ENCODE measurements at places on chromosomes 1 and 21.

DNA sequence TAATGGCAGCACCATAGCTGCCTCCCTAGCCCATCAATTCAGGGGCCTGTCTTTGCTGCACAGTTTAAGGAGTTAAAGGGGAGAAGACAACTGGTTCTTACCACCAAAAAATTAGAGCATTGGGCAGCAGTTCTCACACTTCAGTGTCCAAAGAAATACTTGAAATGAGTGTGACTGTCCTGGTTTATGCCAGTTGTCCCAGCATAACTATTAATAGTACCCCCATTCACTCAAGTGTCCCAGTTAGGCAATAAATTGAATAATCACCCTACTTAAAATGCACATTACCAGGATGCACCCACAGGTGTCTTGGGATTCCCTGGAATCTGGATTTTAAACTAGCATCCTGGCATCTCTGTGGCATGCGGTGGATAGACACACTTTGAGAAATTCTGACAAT lies 51.1 kb downstream of the FAM163A start:
- DNase-seq, result no peak

DNA sequence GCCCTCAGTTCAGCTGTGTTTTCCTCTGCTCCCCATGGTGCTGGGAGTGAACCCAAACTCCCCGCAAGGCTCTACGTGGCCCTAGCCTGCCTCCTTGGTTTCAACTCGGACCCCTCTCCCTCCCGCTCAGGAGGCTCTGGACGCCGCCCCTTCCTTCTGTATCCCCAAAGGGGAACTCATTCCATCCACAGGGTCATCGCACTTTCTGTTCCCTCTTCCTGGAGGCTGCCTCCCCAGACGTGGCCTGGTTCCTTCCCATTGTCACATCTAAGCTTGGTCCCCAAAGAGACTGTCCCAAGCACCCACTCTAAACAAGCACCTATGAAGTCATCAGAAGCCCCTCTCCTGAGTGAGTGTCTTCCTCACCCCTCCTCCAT lies 10.9 kb downstream of the KCNAB2 start:
- DNase-seq, result no peak

DNA sequence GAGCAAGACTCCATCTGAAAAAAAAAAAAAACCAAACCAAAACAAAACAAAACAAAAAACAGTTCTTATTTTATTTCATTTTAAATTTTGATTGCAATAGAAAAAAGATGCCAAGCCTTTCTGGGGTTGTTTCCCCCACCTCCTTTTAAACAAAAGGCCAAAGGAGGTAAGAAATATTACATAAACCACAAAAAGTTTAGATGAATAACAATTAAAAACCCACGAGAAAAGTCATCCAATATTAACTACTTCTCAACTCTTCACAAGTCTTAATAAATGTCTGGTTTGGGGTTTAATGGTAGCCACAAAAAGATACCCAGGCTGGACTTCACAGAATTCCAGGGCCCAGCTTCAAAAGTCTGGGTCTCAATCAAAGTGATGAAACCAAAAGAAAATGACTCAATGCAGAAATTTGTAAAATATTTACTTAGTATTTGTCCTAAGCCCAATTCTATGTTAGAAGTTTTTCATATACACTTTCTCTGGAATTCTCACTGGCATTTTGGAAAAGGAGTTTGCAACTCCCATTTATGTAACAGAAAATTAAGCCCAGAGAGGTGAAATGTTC lies 47.0 kb upstream of the SDC3 start:
- no peak for DNase-seq

GRCh38 chr1:231527586-231528171 lies 790 bp upstream of the TSNAX start:
- no peak for DNase-seq

DNA sequence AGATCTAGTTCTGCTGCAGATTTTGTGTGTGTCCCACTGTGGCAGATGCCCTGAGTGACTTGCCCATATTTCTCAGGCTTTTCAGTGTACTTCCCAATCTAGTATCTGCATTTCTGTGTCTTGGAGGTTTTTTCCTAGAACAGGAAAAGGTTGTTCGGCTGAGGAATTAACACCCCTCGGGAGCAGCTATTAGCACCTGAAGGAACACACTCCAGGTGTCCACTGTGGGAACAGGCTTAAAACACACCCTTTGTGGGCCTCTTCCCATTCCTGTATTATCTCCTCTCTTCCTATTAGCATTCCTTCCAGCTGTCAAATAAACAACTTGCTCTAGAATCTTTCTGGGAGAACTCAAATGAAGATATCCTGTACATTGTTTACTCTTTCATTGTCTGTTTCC lies 178.3 kb downstream of the HMCN1 start:
- no peak for DNase-seq

DNA sequence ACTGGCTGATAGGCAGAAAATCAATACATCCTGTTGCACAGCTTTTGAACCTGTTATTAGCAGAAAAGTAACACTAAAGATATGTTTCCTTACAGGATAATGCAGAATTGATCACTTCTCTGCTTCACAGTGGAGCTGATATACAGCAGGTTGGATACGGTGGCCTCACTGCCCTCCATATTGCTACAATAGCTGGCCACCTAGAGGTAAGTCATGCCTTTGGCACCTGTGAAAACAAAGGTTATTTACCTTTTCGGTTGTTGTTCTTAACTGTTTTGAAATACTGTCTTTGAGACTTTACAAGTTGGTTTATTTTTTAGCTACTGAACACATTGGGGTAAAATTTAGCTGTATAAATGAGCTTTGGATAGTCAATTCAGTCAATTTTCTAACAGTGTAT lies 36.3 kb downstream of the TNNI3K start:
- no peak for DNase-seq

DNA sequence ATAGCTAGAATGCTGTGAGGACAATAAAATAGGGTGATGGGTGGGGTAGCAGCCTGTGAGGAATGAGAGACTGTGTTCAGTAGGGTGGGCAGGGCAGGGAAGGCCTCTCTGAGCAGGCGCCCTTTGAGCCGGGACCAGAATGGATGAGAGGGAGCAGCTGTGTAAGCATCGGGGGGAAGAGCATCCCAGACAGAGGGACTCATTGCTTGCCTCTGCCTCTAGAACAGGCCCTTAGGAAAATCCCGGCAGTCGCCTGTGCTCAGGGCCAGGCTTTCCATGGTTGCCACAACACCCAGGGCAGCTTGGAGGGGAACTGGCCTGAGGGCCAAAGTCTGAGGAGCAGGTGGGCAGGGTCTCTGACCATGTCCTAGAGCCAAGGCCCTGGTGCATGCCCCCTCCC lies 774 bp downstream of the SLC2A7 start:
- no peak for DNase-seq

DNA sequence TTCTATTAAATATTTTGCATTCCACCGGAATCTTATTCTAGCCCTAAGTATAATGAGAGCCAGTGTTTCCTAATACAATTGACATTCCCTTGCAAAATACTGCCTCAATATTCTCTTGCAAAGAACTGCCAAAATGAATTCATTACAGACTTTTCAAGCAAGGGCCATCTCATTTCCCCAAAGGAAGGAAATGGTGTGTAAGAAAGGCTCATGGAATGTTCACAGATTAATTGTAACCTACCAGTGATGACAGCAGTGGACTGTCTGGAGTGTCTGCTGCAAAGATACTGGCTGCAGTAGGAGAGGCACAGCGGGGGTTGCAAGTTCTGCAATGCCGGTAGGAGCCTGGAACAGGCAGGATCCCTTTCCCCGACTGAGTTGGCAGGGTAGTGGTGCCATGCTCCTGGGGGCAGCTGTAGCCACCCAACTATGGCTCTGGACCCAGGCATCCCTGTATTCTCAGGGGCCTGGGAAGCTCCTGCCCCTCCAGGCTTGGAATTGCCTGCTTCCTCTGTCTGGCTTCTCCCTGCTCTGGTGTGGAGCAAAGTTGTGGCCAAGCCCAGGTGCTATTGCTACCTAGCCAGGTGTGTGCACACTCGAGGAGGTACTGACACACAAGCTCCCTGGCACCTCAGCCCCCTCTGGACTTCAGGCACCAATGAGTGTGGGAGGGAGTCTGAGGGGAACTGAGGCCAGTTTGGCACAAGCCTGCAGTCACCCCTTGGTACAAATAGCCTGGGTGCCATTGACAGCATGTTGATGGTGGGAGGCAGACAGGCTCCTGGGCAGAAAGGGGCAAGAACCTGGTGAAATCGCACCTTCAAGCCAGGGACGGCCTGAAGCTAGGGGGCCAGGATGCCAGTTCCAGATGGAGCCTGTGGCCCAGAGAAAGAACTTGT lies 1371.0 kb downstream of the KCNT2 start:
- DNase-seq, result no peak

DNA sequence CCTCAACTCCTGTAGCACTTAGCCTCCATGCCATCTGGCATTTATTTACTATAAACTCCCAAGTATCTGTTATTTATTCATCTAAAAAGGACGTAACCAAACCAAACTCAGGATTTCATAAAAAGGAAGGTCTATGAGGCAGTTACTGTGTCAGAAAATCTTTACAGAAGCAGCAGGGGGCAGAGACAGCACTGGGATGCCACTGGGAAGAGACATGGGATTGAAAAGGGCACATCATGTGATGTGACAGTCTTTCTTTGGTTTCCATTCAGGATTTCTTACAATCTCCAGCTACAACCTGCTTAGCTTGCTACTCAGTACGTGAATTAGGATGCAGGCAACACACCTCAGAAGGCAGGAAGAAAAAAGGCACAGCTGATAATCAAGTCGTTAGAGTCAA lies 31.2 kb downstream of the SPRTN start:
- no peak for DNase-seq

GRCh38 chr1:228163007-228163753 lies 2.4 kb upstream of the IBA57 start:
- no peak for DNase-seq

DNA sequence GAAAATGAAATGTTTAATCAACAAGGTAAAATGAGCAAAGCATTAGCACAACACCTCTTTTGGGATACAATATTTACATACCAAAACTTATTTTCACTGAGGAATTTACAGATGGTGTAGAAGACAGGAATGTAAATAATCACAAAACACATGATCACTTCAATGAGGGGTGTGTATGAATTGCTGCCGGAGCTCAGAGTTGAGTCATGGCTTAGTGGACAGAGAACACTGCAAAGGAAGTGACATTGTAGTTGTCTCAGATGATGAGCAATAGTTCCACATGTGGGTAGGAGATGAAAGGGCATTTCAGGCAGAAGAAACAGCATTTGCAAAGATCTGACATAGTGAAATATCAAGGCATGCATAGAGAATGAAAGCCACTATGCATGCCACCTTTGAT lies 5.6 kb upstream of the KPRP start:
- DNase-seq, result no peak

- DNase-seq, result no peak
Observed at GRCh38 chr1:19819701-19820100, 4.6 kb upstream of the RNF186 start.

GRCh38 chr1:104098837-104099236 lies 349.1 kb downstream of the AMY1C start:
- no peak for DNase-seq

GRCh38 chr1:232709386-232709785 lies 79.5 kb upstream of the SIPA1L2 start:
- DNase-seq, result no peak

- no peak for DNase-seq
Observed at GRCh38 chr1:115320377-115320776, 17.7 kb downstream of the NGF start.

- DNase-seq, result no peak
Observed at GRCh38 chr1:37667023-37667671, 25.2 kb upstream of the CDCA8 start.

Measured in activated CD4-positive, CD25-positive, alpha-beta regulatory T cell treated with anti-CD3 and anti-CD28 coated beads, Interleukin-2, amount 50 U/mL, for 16 hours (primary cell).